ENCODE measurements at places on chromosomes 2 and 18. TPM values are rescaled to one million over a fixed set of nuclear protein-coding genes. Genes with fewer than 3 reads are reported as not detected.

GRCh38 chr2:39718483-39718882, 52.8 kb downstream of the TMEM178A start:
- no peaks in the 10 kb centered on the region for H3K36me3 ChIP-seq
- peaks cover 44% of the 10 kb centered on the region for H3K4me1 ChIP-seq
- peak overlapping the region; percentile 47 for H3K27ac ChIP-seq
- no peak overlapping the region for H3K4me3 ChIP-seq

- H3K36me3 ChIP-seq: no peaks in the 10 kb centered on the region
- no peak overlapping the region for H3K4me3 ChIP-seq
- H3K27ac ChIP-seq: no peak overlapping the region
- no peak for DNase-seq
- H3K27me3 ChIP-seq: no peaks in the 10 kb centered on the region
These were observed 277.5 kb downstream of the KCNS3 start for GRCh38 chr2:18156002-18156401.

DNA sequence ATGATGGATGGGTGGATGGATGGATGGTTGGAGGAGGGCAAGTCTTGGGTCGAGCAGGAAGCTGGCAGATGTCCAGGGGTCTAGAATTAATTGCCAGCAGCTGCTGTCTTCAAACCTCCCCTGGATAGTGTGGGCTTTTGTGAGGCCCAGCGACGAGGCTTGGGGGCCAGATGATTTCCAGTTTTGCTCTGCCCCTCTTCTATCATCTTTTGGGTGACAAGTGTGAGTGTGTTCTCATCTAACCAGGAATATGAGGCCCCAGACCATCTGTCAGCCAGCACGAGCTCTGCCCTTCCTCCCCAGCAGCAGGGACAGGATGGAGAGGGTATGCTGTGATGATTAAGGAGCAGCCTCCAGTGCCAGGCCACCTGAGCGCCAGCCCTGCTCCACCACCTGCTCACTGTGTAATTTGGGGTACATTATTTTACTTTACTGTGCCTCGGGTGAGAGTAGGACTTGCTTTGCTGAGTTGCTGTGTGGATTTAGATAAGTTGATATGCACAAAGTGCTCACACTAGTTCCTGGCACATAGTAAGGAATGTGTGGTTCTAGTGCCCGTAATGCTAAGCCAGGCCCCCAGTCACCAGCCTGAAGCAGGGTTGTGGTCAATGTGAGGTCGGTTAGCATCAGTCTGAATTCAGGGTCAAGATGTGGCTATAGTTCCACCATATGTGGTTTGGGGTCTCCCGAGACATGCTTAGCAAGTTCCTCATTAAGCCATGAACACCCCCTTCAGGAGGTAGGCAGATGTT, 251.1 kb downstream of the CYP26B1 start:
- no peaks in the 10 kb centered on the region for H3K4me1 ChIP-seq
- no peak for DNase-seq
- H3K27me3 ChIP-seq: no peaks in the 10 kb centered on the region

GRCh38 chr2:134395779-134396178, 141.9 kb downstream of the MGAT5 start:
- peaks cover 17% of the 10 kb centered on the region for H3K4me1 ChIP-seq
- no peak overlapping the region for H3K4me3 ChIP-seq
- H3K36me3 ChIP-seq: no peaks in the 10 kb centered on the region
- H3K27me3 ChIP-seq: no peaks in the 10 kb centered on the region
- no peak for DNase-seq

DNA sequence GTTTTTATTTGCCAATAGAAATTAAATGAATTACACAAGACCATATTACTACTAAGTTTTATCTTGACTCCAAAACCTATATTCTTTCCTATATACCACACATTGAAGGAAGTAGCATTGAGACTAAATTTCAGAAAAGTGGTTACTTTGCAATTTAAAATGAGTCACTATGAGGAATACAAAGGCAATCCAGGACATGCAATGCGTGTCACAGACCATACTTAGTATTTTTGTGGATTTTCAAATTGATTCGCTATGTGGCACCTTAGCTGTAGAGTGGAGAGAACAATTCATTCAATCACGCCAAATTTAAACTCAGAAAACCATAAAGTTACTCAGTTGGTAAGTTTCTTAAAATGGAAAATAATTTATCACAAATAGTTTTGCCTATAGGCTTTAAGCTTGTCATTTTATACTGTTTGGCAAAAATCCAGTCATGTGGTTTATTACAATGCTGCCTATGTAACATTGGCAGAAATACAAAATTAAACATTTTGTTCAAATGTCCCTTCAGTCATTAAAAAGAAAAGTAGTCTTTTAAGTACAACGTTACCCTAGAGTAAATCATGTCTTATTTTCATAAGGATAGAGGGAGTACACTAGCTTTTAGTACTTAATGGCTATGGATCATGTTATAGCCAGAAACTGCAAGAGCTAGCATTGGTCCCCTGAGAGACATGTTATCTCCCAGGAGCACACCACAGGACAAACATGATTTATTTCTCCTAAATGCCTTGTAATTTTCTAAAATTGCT, 222.8 kb upstream of the CDH7 start:
- no peak overlapping the region for H3K27ac ChIP-seq
- no peak for DNase-seq
- H3K27me3 ChIP-seq: no peaks in the 10 kb centered on the region
- no peak overlapping the region for H3K4me3 ChIP-seq

DNA sequence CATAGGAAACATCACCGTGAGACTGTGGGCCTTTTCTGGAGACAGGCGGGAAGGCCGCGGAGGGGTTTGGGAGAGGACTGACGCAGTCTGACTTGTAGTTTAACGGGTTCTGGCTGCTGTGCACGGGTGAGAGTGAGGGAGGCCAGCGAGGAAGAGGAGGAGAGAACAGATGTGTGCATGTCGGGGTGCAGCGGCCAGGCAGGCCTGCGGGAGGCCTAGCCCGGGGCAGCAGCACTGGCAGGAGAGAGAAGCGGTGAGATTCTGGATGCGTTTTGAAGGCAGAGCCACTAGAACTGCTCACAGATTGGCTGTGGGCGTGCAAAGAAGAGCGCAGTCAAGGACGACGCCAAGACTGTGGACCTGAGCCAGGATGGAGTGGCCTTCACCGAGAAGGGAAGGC, 53.9 kb downstream of the PTGR3 start:
- no peaks in the 10 kb centered on the region for H3K27me3 ChIP-seq
- no peaks in the 10 kb centered on the region for H3K36me3 ChIP-seq
- H3K27ac ChIP-seq: no peak overlapping the region
- no peak overlapping the region for H3K4me3 ChIP-seq
- no peaks in the 10 kb centered on the region for H3K4me1 ChIP-seq
- DNase-seq: no peak

NEB gene
- total RNA-seq: 0.03 TPM

Data from SJSA1 (cell line).